ENCODE measurements at places on chromosomes 6 and 20. TPM values are rescaled to one million over a fixed set of nuclear protein-coding genes. Genes with fewer than 3 reads are reported as not detected.
A peak's percentile ranks its signal among the peaks of the same experiment; 100 is the strongest.

GRCh38 chr6:128256095-128256494 lies 264.3 kb downstream of the PTPRK start:
- no peak for DNase-seq

GRCh38 chr6:28802417-28803336 lies 121.1 kb downstream of the TRIM27 start:
- DNase-seq = peak; percentile 88

- no peak for DNase-seq
Measured at GRCh38 chr6:138869398-138869797, 73.5 kb downstream of the ECT2L start.

GRCh38 chr6:34196116-34196832 lies 40.4 kb upstream of the HMGA1 start:
- no peak for DNase-seq

DNA sequence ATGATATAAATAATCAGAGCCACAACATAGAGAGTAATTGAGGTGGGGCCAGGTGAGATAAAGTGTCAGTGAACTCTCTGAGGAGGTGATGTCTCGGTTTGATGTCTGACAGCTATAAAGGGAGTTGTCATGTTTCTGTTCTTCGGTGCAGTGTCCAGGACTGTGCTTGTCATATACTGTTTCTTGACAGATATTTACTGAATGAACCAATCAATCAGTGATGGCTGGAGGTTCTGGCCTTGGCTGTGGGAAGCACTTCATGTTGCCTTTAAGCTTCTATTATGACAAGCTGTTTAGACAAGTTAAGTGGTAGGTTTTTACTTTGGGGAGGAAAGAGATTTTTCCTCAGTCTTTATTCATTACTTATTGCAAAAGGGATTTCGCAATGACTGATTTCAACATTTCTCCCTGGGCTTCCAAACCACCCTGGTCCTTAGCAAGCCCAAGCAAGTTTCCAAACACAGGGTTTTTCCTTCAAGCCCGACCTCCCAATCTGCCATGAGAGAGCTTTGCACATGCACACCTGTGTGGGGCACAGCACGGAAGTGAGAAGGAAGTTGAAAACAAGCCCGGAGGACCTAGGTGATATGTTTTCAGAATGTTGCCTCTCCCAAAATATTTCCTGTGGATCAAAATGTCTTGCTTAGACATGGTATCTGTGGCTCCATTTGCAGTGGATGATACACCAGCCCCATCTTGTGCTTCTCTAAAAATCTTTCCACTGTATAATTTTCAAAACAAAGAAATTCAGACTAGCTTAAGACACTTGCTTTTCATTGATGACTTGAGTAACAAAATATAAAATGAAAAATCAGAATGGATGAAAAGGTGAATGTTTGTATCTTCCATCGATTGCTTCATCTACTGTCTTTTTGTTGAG lies 567.3 kb upstream of the BTBD3 start:
- no peak for DNase-seq

- no peak for DNase-seq
Measured at GRCh38 chr20:44035924-44036323, 121.3 kb downstream of the TOX2 start.

- DNase-seq = no peak
Measured at GRCh38 chr6:101434601-101435000, 41.1 kb downstream of the GRIK2 start.

- DNase-seq = no peak
Measured at GRCh38 chr6:158095031-158095430, 73.0 kb downstream of the SERAC1 start.

DNA sequence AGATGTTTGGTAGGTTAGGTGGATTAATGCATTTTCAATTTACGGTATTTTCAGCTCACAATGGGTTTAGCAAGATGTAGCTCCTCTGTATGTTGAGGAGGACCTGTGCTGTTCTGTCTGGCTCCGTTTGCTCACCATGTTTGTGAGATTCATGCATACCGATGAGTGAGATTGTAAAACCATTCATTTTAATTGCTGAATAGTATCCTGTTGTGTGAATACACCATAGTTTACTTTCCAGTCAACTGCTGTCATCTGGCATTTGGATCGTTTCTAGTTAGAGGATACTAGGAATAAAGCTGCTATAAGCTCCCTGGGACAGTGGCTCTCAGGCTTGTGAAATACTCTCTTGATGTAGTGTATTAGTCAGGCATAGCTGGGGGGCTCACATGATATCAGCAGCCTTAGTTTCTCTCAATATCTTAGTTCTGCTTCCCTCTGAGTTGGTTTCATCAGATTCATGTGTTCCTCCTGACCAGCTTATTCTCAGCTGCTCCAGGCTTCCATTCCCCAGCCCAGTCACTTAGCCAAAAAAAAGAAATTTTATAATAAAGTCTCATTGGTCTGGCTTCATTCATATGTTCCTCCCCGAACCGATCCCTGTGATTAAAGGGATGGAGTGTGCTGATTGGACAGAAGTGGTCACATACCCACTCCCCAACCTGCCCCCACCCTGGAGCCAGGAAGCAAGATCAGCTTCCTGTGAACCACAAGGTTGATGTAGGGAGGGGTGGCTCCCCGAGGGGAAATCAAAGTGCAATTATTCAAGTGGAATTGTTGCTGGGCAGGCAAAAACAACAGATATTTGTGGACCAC lies 10.9 kb upstream of the B4GALT5 start:
- DNase-seq = no peak

GRCh38 chr6:130033949-130034348 lies 15.6 kb downstream of the L3MBTL3 start:
- DNase-seq = no peak

GRCh38 chr6:136427378-136427717 lies 122.9 kb downstream of the MAP7 start:
- no peak for DNase-seq

- DNase-seq = no peak
Measured at GRCh38 chr6:145924600-145924999, 39.6 kb downstream of the SHPRH start.

DNA sequence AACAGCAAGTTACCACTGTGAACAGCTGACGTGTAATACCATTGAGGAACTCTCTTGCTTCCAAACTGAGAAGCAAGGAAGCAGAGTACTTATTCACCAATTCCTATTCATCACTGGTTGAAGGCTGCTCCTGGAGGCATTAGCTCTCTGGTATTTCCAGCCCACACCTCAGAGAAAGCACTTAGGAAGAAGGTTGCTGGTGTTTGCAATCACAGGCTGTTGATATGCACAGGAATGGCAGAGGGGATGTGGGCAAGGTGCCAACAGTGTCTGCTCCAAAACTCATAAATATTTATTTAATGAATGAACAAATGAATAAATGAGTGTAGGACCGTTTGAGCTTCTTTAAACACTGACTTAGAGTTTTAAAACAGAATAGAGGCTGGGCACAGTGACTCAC lies 6.9 kb upstream of the RRBP1 start:
- no peak for DNase-seq

- peak; percentile 19 for DNase-seq
Measured at GRCh38 chr20:37295595-37295994, 6.1 kb downstream of the MANBAL start.

DNA sequence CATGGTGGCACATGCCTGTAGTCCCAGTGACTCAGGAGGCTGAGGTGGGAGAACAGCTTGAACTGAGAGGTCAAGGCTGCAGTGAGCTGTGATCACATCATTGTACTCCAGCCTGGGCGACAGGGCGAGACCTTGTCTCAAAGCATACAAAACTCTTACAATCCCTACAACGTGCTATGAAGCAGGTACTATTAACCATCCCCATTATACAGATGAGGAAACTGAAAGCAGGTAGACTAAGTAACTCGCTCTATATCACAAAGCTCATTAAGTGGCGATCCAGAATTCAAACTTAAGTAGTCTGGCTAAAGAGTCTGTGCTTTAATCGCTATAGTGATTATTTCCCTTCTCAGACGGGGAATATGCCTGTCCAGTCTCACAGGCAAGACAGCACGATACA lies 54.7 kb downstream of the CDK19 start:
- no peak for DNase-seq

- DNase-seq = peak; percentile 54
Measured at GRCh38 chr6:151317103-151317994, 74.0 kb downstream of the ZBTB2 start.

- peak; percentile 46 for DNase-seq
Measured at GRCh38 chr6:168865-169455, 123.3 kb upstream of the DUSP22 start.

- DNase-seq = no peak
Measured at GRCh38 chr6:139473231-139473701, 98.8 kb upstream of the CITED2 start.

DNA sequence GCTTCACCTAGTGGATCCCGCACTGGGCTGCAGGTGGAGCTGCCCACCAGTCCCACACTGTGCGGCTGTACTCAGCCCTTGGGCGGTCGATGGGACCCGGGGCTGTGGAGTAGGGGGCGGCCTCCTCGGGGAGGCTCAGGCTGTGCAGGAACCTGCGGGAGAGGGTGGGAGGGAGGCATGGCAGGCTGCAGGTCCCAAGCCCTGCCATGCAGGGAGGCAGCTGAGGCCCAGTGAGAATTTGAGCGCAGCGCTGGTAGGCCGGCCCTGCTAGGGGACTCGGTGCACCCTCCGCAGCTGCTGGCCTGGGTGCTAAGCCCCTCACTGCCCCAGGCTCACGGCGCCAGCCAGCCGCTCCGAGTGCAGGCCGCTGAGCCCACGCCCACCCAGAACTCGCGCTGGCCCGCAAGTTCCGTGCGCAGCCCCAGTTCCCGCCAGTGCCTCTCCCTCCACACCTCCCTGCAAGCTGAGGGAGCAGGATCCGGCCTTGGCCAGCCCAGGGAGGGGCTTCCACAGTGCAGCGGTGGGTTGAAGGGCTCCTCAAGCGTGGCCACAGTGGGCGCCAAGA lies 1407.6 kb downstream of the EPHA7 start:
- no peak for DNase-seq

- DNase-seq = peak; percentile 49
Measured at GRCh38 chr6:43070028-43070632, 6.0 kb upstream of the PTK7 start.

- DNase-seq = no peak
Measured at GRCh38 chr20:59064214-59064722, 21.7 kb upstream of the PRELID3B start.

DNA sequence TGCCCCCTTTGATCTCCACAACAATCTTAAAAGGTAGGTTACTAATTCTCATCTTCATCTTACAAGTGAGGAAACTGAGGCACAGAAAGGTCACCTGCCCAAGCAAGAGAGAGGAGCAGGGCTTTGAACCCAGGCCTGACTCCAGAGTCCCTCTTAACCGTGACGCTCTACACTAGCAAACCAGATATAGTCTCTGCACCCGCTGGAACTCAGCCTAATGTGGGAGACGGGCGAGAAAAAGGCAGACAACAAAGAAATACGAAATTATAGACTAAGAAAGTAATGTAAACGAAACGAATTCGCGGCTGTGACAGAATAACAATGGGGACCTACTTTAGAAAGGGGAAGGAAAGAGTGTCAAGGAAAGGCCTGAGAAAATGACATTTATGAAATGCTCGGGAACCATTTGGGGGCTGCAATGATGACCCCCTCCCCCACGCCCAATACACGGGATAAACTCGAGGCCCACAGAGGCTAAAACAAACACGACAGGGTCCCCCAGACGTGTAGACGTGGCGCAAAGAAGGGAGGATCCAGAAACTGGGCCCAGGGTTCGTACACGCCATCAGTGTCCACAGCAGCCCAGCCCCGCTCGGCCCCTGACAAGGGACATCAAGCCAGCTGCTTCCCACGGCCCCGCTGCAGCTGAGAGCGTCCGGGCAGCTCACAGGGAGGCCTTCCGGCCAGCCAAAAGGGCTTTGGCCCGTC lies 637 bp downstream of the TRPC4AP start:
- DNase-seq = no peak

- DNase-seq = no peak
Measured at GRCh38 chr20:46152824-46153586, 34.9 kb downstream of the CD40 start.

DNA sequence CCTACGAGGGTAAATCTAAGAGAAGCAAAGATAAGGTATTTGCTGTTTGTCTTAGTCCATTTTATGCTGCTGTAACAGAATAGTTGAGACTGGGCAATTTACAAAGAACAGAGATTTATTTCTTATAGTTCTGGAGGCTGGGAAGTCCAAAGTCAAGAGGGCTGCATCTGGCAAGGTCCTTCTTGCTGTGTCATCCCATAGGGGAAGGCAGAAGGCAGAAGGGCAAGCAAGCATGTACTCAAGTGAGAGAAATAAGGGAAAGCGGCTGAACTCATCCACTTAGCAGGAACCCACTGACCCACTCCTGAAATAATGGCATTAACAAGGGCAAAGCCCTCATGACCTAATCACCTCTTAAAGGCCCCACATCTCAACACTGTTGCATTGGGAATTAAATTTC lies 102.7 kb downstream of the AGPAT4 start:
- DNase-seq = no peak

DNA sequence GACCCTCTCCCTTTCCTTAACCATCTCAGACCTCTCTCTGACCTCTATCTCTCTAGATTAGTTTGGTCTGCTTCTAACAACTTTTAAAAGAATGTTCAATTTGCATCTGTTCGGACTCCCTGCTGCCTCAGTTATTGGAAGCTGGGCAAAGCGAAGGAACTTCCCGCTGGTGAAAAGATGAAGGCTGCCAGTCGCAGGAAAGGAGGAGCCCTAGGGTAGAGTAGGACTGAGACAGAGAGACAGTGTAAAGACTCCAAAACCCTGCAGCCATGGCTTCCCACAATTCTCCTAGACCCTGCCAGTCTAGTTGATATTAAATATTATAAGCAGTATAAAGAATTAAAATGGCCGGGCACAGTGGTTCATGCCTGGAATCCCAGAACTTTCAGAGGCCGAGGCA lies 581.8 kb downstream of the EPM2A start:
- no peak for DNase-seq

Gene PI16
- total RNA-seq = not detected

Gene BTN1A1
- total RNA-seq = not detected

Gene SIRPB2
- not detected for total RNA-seq

Gene RAMACL
- total RNA-seq = not detected

Gene MUCL3
- not detected for total RNA-seq

Gene RSPH9
- not detected for total RNA-seq

Gene PHACTR1
- not detected for total RNA-seq

Gene MEA1
- total RNA-seq = 200 TPM

Gene MEP1A
- not detected for total RNA-seq

Gene RAB22A
- total RNA-seq = 9.4 TPM

Gene DYNLT2
- 0.54 TPM for total RNA-seq

Gene MYBL2
- total RNA-seq = 13.6 TPM

Gene PPIL6
- 3.5 TPM for total RNA-seq

Gene EMILIN3
- not detected for total RNA-seq

Gene EYS
- total RNA-seq = not detected

Gene DYNLT1
- total RNA-seq = 174 TPM

Gene MYB
- total RNA-seq = not detected

Gene VWA7
- 5.5 TPM for total RNA-seq

Gene ZNF391
- 4.0 TPM for total RNA-seq

Gene MOXD1
- 23.9 TPM for total RNA-seq

Gene L3MBTL1
- 6.8 TPM for total RNA-seq

Gene CNPY3
- total RNA-seq = 70.4 TPM

Gene GRM1
- total RNA-seq = 0.41 TPM
